H9 (cell line): ENCODE measurements at places on chromosomes 6 and 20. TPM values are rescaled to one million over a fixed set of nuclear protein-coding genes. Genes with fewer than 3 reads are reported as not detected.

- H3K4me1 ChIP-seq = no peaks in the 10 kb centered on the region
- no peaks in the 10 kb centered on the region; the same call in 2 of the 3 replicates for H3K36me3 ChIP-seq
- no peaks in the 10 kb centered on the region for H3K27me3 ChIP-seq
- H3K4me3 ChIP-seq = no peak overlapping the region
Observed at GRCh38 chr20:40945189-40945588, 83.4 kb upstream of the TOP1 start.

The EDN1 gene
- total RNA-seq = 2.1 and 2.6 TPM in 2 replicates

DNA sequence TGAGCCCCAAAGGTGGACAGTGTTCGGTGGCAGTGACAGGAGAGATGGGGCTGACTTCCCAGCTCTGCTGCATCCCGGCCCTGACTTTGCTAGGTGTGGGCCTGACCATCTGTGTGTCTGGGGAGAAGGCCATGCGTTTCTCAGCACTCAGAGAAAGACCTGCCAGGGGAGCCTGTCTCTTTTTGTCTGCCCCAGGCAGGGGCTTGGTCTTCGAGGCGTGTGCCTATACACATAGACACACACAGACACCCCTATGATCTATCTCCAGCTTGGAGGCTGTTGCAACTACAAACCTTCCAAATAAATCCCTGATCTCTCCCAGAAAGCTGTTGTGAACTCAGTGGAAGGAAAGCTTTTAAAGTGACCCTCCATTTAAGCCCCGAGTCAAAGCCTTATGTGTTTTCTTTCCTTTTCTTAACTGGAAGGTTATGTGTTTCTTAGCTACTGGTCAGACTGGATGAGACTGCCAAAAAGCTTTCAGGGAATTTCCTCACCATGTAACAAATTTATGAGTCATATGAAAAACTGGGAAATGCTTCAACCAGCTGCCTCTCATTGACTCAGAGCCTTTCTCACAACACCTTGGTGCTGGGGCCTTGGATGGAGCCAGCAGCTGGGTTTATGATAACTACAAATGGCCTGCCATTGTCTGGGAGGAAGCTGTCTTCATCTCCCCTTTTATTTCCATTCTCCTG, 102.6 kb downstream of the CDC5L start:
- H3K4me3 ChIP-seq = no peak overlapping the region
- H3K36me3 ChIP-seq = no peaks in the 10 kb centered on the region
- no peak for DNase-seq
- H3K27me3 ChIP-seq = no peaks in the 10 kb centered on the region
- H3K27ac ChIP-seq = no peak overlapping the region
- H3K4me1 ChIP-seq = peaks cover 4% of the 10 kb centered on the region; the same call in 1 of the 2 replicates

- peaks cover 29% of the 10 kb centered on the region; the same call in 2 of the 3 replicates for H3K36me3 ChIP-seq
- no peak overlapping the region for H3K27ac ChIP-seq
- H3K4me3 ChIP-seq = no peak overlapping the region
- H3K4me1 ChIP-seq = no peaks in the 10 kb centered on the region
- no peaks in the 10 kb centered on the region for H3K27me3 ChIP-seq
Observed at GRCh38 chr6:43037197-43037596, 15.8 kb downstream of the RRP36 start.

- peaks cover 9% of the 10 kb centered on the region; the same call in 1 of the 2 replicates for H3K4me1 ChIP-seq
- peaks cover 6% of the 10 kb centered on the region; the same call in 2 of the 3 replicates for H3K36me3 ChIP-seq
- no peak for DNase-seq
- H3K27ac ChIP-seq = no peak overlapping the region
- H3K4me3 ChIP-seq = no peak overlapping the region
- no peaks in the 10 kb centered on the region for H3K27me3 ChIP-seq
Observed at GRCh38 chr6:21190701-21191100, 402.9 kb upstream of the SOX4 start.

GRCh38 chr6:33975661-33976436, 170.0 kb downstream of the GRM4 start:
- DNase-seq = peak; percentile 52
- H3K27me3 ChIP-seq = no peaks in the 10 kb centered on the region; the same call in 1 of the 2 replicates
- H3K27ac ChIP-seq = no peak overlapping the region
- H3K4me1 ChIP-seq = no peaks in the 10 kb centered on the region
- no peaks in the 10 kb centered on the region for H3K36me3 ChIP-seq

The SYCP2 gene
- 0.70 and 0.94 TPM in 2 replicates for total RNA-seq

The CALHM6 gene
- 0.44 and 0.68 TPM in 2 replicates for total RNA-seq

- no peaks in the 10 kb centered on the region for H3K36me3 ChIP-seq
- no peak for DNase-seq
- H3K27me3 ChIP-seq = no peaks in the 10 kb centered on the region
- H3K4me1 ChIP-seq = peaks cover 2% of the 10 kb centered on the region; the same call in 1 of the 2 replicates
- no peak overlapping the region for H3K4me3 ChIP-seq
Observed at GRCh38 chr6:151502499-151502898, 8.7 kb downstream of the CCDC170 start.

- H3K36me3 ChIP-seq = no peaks in the 10 kb centered on the region
- peaks cover 9% of the 10 kb centered on the region; the same call in 1 of the 2 replicates for H3K4me1 ChIP-seq
- no peak for DNase-seq
- no peak overlapping the region for H3K27ac ChIP-seq
- no peak overlapping the region for H3K4me3 ChIP-seq
- H3K27me3 ChIP-seq = no peaks in the 10 kb centered on the region
Observed at GRCh38 chr20:1822564-1823449, 72.4 kb upstream of the SIRPA start.

- H3K4me1 ChIP-seq = no peaks in the 10 kb centered on the region
- DNase-seq = no peak
Observed at GRCh38 chr6:42751055-42751454, 5.2 kb upstream of the TBCC start.

- DNase-seq = no peak
- H3K4me1 ChIP-seq = no peaks in the 10 kb centered on the region
- no peak overlapping the region for H3K27ac ChIP-seq
- H3K36me3 ChIP-seq = no peaks in the 10 kb centered on the region
- H3K27me3 ChIP-seq = no peaks in the 10 kb centered on the region
Observed at GRCh38 chr6:100339574-100340255, 125.0 kb downstream of the SIM1 start.
